Stimulated activated CD4-positive, alpha-beta T cell treated with anti-CD3 and anti-CD28 coated beads, Interleukin-2, amount 100 ng/mL, for 4 hours (primary cell): ENCODE measurements at places on chromosomes 3 and 15.

GRCh38 chr3:107235928-107236315, 141.3 kb upstream of the CCDC54 start:
- peak; percentile 26 for DNase-seq

DNA sequence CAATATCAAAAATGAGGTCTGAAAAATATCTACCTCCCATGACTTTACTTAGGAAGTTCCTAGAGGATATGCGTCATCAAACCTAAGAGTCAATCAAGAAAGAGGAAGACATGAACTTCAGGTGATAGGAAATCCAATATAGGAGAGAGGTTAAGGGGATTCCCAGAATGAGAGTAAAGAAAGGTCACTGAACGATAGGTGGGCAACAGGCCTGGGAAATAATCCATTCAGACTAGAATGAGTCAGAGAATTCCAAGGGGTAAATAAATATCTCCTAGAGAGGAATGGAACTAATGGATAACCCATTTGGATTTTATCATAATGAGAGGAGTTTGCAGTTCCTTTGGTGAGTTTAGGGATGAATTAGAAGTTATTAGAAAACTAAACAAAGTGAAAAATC, 131.1 kb upstream of the NUDT16 start:
- DNase-seq, result no peak

- no peak for DNase-seq
Measured at GRCh38 chr15:55868707-55869106, 124.7 kb downstream of the NEDD4 start.

- no peak for DNase-seq
Measured at GRCh38 chr3:24273491-24273890, 221.2 kb downstream of the THRB start.

GRCh38 chr3:156170571-156170970, 50.2 kb downstream of the KCNAB1 start:
- DNase-seq, result no peak

GRCh38 chr3:10391391-10391790, 70.5 kb upstream of the SEC13 start:
- DNase-seq, result no peak
